Activated T-cell treated with anti-CD3 and anti-CD28 coated beads, Interleukin-2, amount 50 U/mL, for 72 hours (primary cell): ENCODE measurements at places on chromosomes 4 and X. TPM values are rescaled to one million over a fixed set of nuclear protein-coding genes. Genes with fewer than 3 reads are reported as not detected.

GRCh38 chr4:167930166-167930565 is 162.2 kb upstream of the ANXA10 start:
- no peak for DNase-seq

- DNase-seq, result no peak
Measured at GRCh38 chr4:105135785-105136184, 10.9 kb upstream of the TET2 start.

DNA sequence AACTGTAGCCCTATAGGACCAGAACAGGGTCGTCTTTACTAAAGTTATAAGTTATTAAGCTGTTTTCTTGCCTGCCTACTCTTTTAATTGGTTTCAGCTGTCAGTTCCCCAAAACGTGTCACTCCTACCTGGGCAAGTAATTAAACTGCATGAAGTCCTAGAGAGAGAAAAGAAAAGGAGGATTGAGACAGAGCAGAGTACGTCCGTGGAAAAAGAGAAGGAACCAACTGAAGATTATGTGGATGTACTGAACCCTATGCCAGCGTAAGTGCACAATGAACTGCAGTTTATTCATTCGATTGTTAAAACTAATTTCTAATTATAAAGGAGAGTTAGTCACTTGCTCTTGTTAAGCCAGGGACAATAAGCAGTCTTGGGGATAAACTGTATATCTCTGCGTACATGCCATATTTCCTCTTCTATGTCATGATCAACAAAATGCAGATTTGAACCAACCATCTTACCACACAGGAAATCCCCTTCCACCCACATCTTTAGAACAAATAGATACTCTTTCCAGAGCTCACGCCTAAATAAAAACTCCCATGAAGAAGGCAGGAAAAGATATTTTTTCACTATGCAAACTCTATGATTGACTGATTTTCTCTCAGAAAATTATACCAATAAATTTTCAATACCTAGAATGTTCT is 22.8 kb downstream of the STAP1 start:
- peak; percentile 36 for DNase-seq

DNA sequence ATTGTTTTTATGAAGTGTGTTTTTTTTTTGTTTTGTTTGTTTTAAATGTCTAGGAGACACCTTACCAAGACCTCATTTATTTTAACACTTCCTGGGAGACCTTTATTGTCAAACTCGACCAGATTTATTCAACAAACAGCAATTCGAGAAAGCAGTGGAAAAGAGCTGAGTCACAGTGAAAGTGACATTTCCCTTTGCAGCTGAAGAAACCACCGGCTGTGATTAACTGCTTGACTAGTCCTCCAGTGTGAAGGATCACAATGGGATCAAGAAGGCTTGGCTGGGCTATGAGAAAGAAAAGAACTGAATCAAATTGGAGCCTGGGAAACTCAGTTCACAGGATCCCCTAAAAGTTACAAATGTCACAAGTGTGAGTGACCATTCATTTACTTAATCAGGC is 11.9 kb upstream of the ADH7 start:
- peak; percentile 7 for DNase-seq

GRCh38 chr4:101807351-101807750 is 16.8 kb downstream of the BANK1 start:
- no peak for DNase-seq

- no peak for DNase-seq
Measured at GRCh38 chr4:81745050-81745449, 273.3 kb upstream of the RASGEF1B start.

DNA sequence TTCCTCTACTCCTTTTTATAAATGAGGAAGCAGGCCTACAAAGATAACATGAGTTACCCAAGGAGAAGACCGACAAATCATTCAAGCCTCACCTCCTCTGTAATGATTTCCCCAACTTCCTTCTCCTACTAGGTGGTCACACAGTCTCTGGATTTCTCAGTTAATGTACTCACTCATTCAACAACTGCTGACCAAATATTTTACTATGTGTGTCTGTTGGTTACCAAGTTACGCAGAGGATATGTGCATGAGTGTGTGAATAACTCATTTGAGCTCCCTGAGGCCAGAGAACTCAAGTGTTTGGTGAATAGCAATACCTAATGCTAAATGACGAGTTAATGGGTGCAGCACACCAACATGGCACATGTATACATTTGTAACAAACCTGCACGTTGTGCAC is 10.4 kb downstream of the CASK start:
- no peak for DNase-seq

GRCh38 chr4:158906073-158906472 is 137.2 kb downstream of the FNIP2 start:
- no peak for DNase-seq

DNA sequence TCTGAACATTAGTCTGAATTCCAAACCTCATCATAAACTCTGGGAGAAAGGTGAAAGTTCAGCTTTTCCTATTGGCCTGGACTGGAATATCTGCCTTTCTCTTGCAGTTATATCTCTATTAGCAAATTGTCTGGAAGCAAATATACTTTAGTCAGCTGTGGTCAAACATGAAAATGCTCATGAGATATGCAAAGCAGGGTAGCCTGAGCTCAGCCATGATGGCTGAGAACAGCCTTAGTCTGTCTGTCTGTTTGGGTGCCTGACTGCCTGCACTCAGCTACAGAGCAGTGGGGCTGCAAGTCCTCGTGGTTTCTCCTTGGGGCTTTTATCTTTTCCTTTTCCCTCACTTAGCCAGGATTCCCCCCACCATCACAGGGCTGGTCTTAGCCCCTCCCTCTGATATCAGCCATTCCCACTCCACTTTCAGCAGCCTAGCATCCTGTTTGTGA is 19.5 kb upstream of the PGRMC2 start:
- DNase-seq, result no peak

DNA sequence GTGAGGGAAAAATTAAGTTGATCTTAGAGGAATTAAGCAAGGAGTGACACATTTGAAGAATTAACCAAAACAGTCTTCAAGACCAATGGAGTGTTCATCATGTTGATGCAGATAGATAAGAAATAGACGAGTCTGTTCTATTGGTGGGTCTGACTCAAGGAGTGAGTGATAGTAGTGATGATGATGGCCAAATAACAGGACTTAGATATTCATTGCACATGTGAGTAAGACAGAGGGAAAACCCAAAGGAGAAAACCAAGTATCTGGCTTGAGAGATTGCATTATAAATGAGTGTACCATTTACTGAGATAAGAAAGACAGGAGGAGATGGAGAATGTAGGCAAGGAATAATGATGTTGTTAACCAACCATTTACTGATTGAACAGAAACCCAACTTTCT is 321.3 kb downstream of the ADGRL3 start:
- no peak for DNase-seq

GRCh38 chrX:631802-632365 is 1.3 kb downstream of the SHOX start:
- no peak for DNase-seq

DNA sequence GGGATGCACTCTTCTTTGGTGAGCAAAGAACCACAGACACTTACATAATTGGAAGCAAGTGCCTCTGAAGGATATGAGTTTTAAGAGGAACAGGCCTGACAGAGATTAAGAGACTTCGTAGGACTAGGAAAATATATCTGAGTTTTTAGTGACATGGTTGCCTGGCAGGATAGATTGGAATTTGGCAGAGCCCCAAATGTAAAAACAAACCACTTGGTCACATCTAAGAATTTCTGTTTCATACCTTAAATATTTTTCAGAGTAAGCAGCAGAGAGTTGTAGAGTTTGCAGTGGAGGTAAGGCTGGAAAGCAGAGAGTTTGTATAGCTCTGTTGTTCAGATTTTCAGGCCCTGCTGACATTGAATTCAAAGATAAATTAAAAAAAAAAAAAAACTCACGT is 150.1 kb upstream of the MAGEB2 start:
- DNase-seq, result no peak

- DNase-seq, result peak; percentile 49
Measured at GRCh38 chr4:184851200-184851541, 25.4 kb upstream of the ACSL1 start.

- no peak for DNase-seq
Measured at GRCh38 chr4:120857312-120857711, 65.2 kb downstream of the PRDM5 start.

DNA sequence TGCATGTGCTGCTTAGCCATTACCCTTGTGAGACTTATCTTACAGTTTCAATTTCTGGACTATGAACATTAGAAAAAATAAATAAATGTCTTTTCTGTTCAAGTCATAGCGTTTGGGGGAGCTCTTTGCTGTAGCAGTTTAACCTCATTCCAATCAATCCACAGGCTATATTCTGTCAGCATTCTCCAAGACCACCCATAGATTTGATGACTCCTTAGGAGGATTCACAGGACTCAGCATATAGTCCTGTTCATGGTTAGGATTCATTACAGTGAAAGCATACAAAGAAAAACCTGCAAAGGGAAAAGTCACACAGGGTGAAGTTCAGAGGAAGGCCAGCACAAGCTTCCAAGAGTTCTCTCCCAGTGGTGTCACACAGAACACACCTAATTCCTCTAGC is 180.5 kb downstream of the ADAMTS3 start:
- no peak for DNase-seq

- DNase-seq, result no peak
Measured at GRCh38 chrX:16144420-16144819, 21.1 kb downstream of the GRPR start.

DNA sequence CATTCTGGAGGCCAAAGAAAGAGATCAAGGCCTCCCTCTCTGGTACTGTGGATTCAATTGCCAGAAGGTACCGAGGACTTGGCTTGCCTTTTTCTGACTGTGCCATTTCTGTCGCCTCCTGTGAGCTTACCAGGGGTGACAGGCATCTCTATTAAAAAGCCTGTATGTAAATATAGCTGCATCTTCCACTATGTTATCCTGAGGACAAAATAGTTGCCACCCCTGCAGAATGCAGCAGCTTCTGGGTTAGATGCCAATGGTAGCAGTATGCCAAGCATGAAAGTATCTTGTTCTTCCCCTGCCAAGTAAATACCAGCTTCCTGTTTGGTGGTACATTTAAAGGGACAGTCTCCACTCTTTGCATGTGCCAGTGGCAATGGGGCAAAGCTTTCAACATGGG is 10.7 kb downstream of the TRPC5OS start:
- no peak for DNase-seq

GRCh38 chr4:55343887-55344286 is 2.2 kb upstream of the SRD5A3 start:
- no peak for DNase-seq

GRCh38 chr4:170990989-170991589 is 822.1 kb upstream of the GALNTL6 start:
- no peak for DNase-seq

DNA sequence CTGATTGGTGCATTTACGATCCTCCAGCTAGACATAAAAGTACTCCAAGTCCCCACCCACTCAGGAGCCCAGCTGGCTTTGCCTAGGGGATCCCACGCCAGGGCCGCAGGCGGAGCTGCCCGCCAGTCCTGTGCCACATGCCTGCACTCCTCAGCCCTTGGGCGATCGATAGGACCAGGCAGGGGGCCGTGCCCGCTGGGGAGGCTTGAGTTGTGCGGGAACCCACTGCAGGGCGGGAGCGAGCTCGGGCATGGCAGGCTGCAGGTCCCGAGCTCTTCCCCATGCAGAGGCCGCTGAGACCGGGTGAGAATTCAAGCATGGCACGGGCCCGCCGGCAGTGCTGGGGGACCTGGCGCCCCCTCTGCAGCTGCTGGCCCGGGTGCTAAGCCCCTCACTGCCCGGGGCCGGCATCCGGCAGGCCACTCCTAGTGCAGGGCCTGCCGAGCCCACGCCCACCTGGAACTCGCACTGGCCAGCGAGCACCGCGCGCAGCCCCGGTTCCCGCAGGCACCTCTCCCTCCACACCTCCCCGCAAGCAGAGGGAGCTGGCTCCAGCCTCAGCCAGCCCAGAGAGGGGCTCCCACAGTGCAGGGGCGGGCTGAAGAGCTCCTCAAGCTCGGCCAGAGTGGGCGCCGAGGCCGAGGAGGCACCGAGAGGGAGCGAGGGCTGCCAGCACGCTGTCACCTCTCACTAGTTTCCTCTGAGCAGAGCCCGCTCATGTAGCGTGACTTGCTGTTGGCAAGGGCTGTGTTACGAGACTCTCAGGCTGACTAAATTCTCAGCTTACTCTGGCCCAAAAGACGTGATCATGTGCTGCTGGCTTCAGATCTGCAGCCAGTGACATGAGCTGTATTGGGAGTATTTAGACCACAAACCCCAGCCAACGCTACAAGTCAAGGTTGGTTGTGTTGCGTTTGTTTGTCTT is 87.5 kb downstream of the TRAPPC11 start:
- DNase-seq, result no peak

DNA sequence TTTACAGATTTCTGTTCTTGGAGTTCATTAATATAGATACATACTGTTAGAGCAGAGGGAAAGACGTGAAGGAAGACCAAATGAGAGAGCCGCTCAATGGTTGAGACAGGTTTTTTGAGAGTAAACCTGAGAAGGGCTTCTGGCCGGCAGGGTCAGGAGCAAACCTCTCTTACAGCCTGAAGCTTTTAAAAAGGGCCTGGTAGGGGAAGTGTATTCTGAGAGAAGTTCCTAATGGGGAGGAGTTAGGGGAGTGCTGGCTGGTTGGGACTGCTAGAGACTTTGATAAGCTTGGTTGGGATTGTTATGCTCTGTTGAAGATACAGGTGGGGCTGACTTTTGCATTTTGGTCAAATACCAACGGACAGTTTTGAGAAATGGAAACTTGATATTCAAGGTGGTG is 186.8 kb upstream of the PABPC4L start:
- DNase-seq, result no peak

DNA sequence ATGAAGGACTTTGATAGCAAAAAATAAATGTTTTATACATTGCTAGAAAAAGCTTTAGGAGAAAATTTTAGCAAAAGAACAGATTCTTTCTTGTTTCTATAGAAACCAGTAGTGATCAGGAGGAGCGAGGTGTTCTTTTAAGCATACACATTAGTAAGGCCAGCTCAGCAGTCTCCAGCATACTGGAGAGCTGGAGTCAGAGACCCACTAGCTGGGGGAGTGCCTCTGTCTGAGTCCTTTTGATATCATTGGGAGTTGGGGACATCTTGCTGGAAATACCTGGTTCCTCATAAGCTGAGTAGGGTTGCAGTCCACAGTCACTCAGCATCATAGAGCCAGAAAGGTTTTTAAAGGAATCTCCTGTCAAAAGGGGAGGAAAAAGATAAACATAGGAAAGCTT is 67.4 kb downstream of the AFF2 start:
- no peak for DNase-seq

- no peak for DNase-seq
Measured at GRCh38 chr4:149029056-149029651, 586.9 kb upstream of the NR3C2 start.

- DNase-seq, result no peak
Measured at GRCh38 chr4:147009875-147010274, 64.2 kb upstream of the TTC29 start.

The REELD1 gene
- 0.97 TPM for total RNA-seq

The HS6ST2 gene
- 0.12 TPM for total RNA-seq

The CT45A10 gene
- not detected for total RNA-seq

The FABP2 gene
- total RNA-seq, result not detected

The CORIN gene
- total RNA-seq, result 0.25 TPM

The ELOVL6 gene
- total RNA-seq, result 15.8 TPM

The MAGEA9 gene
- total RNA-seq, result not detected

The NKX3-2 gene
- not detected for total RNA-seq

The PRKG2 gene
- not detected for total RNA-seq

The EDA gene
- 4.3 TPM for total RNA-seq
